ENCODE measurements at places on chromosomes 1 and 21.
A peak's percentile ranks its signal among the peaks of the same experiment; 100 is the strongest.

DNA sequence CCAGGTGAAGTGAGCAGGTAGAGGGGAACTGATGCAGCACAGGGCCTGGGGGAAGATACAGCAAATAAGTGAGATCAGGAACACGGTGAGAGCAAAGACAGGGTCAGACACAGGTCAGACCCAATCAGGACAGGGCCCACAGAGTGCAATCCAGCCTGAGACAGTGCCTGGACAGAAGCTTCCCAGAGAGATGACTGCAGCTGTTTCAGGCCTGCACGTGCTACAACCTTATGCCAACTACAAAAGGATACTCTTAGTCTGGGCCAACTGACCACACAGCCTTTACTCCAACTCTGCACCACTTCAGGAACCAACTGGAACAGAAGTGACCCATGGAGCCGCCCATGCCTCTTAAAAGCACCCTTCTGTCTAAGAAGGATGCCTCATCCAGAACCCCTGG is 228.0 kb downstream of the TOMM20 start:
- no peak for DNase-seq

- DNase-seq = no peak
Measured at GRCh38 chr1:220878191-220879075, 810 bp upstream of the HLX start.

- no peak for DNase-seq
Measured at GRCh38 chr1:944341-945325, 14.4 kb downstream of the NOC2L start.

DNA sequence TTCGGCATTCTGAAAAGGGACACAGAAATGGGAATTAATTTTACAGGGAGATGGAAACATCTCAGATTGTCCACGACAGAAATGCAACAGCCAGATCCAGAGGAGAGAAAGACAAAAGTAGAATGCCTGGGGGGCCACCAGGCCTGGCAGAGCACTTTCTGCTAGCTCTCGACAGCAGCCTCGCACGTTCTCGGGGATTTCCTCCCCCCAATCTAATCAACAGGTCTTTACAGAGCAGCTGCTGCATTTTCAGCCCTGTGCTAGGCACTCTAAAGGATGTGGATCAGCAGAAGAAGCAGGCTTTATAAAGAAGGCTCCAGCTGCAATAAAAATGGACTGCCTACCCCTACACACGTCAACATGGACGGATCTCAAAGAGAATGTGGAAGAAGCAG is 10.6 kb downstream of the CSRP1 start:
- DNase-seq = no peak

GRCh38 chr1:182292193-182292741 is 99.3 kb downstream of the GLUL start:
- DNase-seq = no peak

DNA sequence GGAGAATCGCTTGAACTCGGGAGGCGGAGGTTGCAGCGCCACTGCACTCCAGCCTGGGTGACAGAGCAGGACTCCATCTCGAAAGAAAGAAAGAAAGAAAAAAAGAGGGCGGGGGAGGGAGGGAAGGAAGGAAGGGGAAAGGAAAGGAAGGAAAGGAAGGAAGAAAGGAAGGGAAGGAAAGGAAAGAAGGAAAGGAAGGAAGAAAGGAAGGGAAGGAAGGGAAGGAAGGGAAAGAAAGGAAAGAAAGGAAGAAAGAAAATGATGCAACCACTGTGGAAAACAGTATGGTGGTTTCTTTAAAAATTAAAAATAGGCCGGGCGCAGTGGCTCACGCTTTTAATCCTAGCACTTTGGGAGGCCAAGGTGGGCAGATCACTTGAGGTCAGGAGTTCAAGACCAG is 15.2 kb upstream of the RCAN3 start:
- DNase-seq = no peak

DNA sequence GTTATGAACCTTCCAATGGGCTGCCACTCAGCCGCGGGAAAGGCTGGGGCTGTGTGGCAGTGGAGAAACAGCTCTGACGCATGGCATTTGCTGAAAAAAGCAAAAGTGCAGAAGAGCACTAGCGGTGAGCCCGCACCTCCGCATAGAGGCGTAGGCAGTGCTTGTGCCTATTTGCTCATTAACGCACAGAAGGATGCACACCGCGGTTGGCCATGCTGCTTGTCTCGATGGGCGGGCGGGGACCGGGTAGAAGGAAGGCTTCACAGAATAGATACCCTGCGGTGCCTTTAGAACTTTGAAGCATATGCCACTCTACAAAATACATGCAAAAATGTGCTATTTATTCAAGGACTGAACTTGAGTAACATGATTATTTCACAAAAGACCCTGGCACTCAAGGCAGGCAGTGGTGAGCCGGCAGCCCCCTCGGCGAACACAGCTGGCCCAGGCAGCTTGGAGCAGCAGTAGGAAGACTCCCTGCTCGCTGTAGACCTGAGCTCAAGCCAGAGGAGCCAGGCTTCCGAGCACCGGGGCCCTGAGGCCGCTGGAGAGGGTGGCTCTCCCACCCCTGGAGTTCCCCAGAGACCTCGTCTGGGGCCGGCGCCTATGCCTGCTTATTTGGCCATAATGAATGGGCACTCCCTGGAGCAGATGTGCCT is 71.5 kb downstream of the SIK1 start:
- DNase-seq = no peak

DNA sequence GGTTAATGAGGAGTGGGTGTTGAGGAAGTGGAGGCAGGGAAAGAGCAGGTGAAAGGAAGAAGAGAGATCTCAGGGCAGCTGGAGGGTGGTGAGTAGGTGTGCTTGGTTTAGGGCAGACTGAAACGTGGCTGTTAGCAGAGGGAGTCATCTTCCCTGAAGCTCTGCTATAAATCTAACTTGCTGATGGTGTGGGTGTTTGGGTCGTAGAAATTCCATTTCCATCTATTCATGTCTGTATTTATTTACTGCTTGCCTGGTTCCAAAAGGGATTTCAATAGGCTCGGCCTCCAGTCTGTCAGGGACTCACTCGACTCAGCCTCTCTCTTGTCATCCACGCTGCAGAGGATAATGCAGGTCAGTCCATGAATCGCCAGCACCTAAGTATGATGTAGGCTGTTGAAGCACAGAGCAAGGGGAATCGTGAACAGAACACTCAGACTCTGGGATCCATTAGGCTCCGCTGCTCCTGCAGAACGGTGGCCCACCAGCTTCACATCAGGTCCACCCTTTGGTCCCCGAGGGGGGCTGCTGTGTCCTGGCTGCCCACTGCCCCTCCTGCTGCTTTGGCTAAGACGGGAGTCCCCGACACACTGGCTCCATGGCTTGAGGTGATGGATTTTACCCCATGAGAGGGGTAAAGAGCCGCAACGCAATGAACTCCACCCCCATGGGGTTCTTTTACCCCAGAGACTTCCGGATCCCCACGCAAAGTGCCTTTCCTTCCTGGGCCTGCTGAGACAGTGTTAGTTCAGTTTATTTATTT is 156.2 kb downstream of the RHOU start:
- no peak for DNase-seq

GRCh38 chr1:106222403-106222802 is 834.1 kb upstream of the PRMT6 start:
- no peak for DNase-seq

DNA sequence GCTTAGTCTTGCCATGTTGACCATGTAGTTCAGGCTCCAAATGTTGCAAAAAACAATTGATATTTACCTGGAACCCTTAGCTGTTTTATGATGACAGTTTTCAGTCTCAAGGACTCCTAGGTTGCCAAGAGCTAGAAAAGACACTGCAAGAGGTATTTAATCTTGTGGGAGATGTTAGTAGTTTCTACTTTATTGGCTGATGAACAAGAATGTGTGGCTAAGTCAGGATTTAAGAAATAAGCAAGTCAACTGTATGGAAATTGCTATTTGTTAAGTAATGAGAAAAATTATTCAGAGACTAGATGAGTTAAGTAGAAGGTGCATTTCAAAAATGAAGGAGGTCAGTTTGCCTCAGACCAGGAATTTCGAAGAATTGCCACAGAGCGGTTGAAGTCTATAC is 639.7 kb upstream of the USP24 start:
- no peak for DNase-seq

GRCh38 chr1:241533326-241534115 is 1.3 kb downstream of the KMO start:
- no peak for DNase-seq

- DNase-seq = peak; percentile 46
Measured at GRCh38 chr1:200670242-200671118, 773 bp upstream of the DDX59 start.

- no peak for DNase-seq
Measured at GRCh38 chr21:44574457-44575306, 1.2 kb downstream of the KRTAP10-4 start.

DNA sequence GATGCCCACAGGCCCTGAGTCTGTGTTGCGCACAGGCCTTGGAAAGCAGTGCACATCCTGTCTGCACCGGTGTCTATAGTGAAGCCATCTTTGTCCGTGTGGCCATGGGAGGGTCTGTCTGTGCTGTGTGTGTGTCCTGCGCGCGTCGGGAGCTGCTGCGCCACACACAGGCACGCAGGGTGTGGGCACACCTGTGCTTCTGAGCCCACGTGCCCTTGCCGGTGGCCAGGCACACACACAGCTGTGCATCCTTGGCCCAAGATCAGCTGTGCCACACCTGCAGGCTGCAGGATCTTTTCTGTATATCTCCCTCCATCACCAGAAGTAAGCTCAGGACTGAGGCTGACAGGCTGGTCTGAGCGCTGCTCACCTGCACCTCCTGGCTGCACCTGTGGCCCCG is 3.2 kb upstream of the SAMD11 start:
- no peak for DNase-seq

GRCh38 chr1:184640505-184640904 is 114.2 kb downstream of the EDEM3 start:
- no peak for DNase-seq

- DNase-seq = no peak
Measured at GRCh38 chr1:26831546-26832248, 5.2 kb downstream of the ZDHHC18 start.

Data from hypothalamus (tissue), 51 donors.